Common myeloid progenitor, CD34-positive (primary cell): ENCODE measurements at places on chromosomes 6 and 20.

DNA sequence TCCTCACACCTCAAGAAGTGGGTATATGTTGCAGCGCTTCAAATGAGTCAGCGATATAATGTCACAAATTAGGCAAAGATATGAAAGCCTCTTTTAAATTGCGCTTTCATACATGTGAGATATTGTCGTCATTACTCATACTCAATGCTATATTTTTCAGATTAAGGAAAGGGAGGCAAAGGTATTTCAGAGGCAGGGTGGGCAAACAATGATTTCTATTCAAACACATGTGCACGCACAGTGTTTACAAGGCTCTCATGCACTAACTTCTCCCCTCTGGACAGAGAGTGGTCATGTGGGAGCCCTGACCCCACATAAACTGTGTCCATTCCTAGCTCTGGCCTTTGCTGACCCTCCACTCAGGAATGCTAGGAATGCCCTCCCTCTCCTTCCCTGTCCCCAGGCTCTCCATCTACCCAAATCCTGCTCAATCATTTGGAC is 112.1 kb upstream of the TMEM170B start:
- no peak for DNase-seq

GRCh38 chr20:5749952-5750779 is at the start of gene SHLD1:
TSS of gene SHLD1 (plus strand) at chr20:5750401. CDS start at chr20:5772866, 22,465 bp downstream.
- peak; percentile 90 for DNase-seq

DNA sequence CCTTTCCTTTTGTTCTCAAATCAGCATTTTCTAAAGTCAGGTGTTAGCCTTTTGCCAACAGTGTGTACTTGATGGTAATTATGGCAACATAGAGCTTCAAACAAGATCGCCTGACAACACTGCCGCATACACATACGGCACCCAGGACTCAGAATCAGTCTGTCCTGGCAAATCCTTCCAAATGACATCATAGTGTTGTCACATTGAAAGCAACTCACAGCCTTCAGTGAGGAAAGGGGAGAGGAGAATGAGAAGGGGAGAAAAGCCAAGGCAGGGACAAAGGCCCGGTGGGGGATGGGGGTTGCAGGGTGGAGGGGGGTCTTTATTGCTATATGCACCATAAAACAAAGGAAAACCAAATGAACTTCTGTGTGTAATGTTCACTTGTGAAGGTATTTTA is 65.7 kb upstream of the PTGIS start:
- DNase-seq, result no peak

DNA sequence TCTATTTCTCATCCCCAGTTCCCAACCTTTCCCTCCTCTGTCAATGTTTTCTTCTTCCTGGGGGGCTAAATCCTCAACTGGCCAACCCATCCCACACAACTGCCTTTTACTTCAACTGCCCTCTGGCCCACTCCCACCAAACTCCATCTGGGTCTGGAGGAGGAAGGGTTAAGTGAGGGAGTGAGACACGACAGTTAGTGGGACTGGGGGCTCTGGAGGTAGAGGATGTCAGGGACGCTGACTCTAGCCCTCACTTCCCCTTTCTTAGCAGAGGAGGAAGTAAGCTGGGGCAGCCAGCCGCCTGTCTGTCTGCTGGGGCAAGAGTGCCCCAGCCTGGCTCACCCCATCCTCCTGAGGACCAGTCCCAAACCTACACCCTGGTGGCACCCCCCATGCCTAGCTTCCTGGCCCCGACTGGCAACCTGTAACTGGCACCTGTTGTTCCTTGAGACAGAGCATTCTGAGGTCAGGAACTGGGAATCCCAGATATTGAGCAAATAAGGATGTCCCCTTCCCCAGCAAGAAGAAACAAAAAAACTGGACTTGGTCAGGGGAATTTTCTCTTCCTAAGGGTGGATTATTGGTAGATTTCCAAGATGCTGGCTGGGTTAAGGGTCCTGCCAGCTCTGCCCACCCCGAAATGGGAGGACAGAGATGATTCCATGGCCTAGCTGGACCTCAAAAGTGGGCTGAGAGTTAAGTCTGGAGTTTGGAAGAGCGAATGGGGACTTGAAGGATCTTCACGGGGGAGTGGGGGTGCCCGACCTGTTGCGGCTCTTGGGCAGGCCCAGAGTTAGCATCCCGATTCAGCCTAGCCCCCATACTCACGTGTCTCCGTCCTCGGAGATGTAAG is 971 bp downstream of the NFKBIE start:
- DNase-seq, result peak; percentile 77

DNA sequence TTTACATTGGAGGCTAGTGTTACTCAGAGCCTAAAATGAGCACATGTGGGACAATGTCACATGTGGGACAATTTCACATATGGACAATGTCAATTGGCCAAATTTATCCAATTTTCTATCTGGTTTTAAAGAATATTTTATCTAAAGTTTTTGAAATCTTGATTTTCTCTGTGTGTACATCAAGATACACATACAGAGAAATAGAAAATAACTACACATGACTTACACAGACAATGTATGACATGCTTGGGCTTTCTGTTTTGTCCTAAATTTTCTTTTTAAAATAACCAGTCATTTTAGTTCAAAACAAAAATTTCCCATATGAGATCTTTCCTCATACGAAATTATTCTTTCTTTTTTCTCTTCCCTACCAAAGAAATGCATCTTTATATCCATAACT is 24.6 kb downstream of the GGTLC1 start:
- DNase-seq, result no peak

DNA sequence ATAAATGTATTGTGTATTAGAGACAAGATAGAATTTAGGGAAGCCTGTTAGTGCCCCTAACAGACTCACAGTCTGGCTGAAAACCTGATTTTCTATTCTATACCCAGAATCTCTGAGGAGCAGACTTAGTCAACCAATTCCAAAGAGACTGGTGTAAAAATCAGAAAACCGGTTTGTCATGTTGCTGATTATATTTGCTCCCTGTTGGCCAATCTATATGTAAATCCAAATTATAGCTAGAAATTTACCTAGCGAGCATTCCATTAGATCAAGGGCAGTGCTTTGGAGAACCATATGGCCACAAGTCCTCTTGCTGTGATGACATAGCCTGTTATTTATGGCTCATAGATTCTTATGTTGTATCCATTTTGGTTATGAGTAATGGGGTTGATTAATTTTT is 4.8 kb downstream of the NFYA start:
- DNase-seq, result no peak
